ENCODE measurements at places on chromosomes 12 and 14.
A peak's percentile ranks its signal among the peaks of the same experiment; 100 is the strongest.

GRCh38 chr14:20184181-20184580 is 6.5 kb upstream of the OR11G2 start:
- no peak for DNase-seq

GRCh38 chr12:49622501-49623141 is 740 bp upstream of the PRPF40B start:
- peak; percentile 48 for DNase-seq

- no peak for DNase-seq
Measured at GRCh38 chr12:123141615-123142517, 9.0 kb downstream of the PITPNM2 start.

DNA sequence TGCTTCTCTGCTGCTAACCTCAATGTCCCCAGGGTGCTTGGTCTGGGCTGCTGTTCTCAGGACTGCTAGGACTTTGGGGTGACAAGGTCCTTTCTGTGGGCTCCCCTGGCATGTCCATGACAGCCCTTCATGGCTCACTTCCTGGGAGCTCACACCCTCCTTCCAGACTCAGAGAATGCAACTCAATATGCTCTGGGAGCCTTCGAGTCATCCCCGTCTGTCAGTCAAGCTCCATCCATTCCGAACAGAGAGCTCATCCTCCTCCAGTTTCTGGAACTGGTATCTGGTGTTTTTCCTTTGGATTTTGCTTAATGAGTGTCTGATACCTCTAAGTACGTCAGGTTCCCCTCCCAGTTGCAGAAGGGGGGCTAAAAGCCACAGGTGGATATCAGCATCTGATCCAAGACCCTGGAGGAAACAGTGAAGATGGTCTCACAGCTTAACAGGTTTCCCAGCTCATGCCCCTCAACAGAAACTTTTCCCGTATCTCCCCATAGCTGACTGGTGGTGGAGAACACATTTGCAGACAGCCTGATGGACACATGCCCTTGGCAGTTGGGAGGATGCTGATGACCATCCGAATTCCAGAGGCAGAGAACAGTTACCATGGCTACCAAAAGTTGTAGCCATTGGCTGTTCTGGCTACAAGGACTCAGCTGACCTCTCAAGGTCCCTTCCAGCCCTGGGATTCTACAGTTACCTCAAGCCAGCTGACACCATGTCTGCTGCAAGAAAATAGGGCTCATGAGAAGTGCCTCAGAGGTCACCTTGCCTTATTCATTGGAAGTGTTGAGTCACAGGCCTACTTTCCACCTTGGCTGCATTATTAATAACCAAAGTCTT is 9.5 kb upstream of the RAB35 start:
- DNase-seq, result peak; percentile 30

DNA sequence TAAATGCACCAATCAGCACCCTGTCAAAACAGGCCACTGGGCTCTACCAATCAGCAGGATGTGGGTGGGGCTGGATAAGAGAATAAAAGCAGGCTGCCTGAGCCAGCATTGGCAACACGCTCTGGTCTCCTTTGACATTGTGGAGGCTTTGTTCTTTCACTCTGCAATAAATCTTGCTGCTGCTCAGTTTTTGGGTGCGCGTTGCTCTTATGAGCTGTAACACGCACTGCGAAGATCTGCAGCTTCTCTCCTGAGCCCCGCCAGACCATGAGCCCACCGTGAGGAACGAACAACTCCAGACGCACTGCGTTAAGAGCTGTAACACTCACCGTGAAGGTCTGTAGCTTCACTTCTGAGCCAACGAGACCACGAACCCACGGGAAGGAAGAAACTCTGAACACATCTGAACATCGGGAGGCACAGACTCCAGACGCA is 8.4 kb upstream of the PIANP start:
- DNase-seq, result no peak

DNA sequence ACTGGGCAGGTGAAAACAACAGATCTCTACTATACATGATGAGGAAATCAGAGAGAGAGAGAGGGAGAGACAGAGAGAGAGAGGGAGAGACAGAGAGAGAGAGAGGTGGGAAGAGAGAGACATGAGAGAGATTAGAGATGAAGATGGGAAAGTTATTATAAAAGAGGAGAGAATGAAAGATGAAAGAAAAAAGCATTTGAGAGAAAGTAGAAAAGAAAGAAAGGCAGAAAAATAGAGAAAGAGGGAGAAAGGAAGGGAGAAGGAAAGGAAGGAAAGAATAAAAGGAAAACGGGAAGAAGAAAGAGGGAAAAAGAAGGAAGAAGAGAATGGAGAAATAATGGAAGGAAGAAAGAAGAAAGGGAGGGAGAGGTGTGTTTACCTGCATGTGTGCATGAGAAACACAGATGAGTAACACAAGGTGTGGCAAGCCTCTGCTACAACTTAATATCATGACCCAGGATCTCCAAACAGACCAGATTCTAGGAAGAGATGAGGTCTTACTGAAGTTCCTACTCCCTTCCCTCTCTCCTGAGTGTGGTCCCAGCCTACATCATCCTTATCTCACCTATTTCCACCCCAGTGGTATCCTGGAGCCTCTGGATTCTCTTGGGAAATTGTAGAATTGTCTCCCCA is 176.3 kb downstream of the C12orf75 start:
- DNase-seq, result no peak

All from stimulated activated CD4-positive, alpha-beta T cell treated with anti-CD3 and anti-CD28 coated beads, Interleukin-2, amount 100 ng/mL, for 24 hours (primary cell).